ENCODE measurements at places on chromosomes 2 and 18. TPM values are rescaled to one million over a fixed set of nuclear protein-coding genes. Genes with fewer than 3 reads are reported as not detected.

GRCh38 chr2:45888167-45888566 is 236.7 kb downstream of the PRKCE start:
- DNase-seq: no peak

- no peak for DNase-seq
Measured at GRCh38 chr18:45658756-45659155, 43.5 kb downstream of the SLC14A2 start.

DNA sequence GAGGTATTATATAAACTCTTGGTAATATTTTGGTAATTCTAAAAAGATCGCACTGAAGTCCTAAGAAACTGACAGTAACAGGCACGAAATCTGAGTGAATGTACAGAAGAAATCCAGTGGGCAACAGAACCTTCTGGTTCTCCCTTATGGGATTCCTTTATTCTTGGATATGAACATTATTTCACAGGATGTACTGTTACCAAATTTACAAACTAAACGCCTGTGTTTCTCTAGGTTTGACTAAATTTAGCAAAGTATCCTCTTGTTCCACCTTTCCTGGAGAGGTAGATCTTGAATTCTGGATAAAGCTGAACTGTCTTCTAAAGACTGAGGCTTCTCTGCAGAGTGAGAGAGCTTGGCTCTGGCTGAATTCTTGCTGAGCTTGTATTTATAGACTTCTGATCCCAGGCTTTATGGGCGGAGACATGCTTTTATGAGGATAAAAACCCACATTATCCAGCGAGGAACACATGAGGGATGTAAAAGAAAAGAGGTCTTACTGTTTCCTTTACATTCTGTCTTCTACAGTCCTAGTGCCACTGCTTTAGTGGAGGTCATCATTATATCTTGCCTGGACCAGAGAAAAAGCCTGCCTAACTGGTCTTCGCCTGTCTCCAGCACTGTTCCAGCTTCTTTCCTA is 220.8 kb downstream of the CDH2 start:
- no peak for DNase-seq

GREB1 gene
- 41.7 TPM for total RNA-seq

COBLL1 gene
- 6.2 TPM for total RNA-seq

CNTNAP5 gene
- 0.17 TPM for total RNA-seq

IGFBP2 gene
- total RNA-seq: 322 TPM

AMER3 gene
- 0.19 TPM for total RNA-seq

CNOT11 gene
- total RNA-seq: 54.6 TPM

GALNT3 gene
- total RNA-seq: 22.6 TPM

BUB1 gene
- total RNA-seq: 118 TPM
